ENCODE measurements at places on chromosomes 16 and 17. TPM values are rescaled to one million over a fixed set of nuclear protein-coding genes. Genes with fewer than 3 reads are reported as not detected.

- DNase-seq, result no peak
These were observed 103.9 kb downstream of the OR1D5 start for GRCh38 chr17:2959371-2960130.

DNA sequence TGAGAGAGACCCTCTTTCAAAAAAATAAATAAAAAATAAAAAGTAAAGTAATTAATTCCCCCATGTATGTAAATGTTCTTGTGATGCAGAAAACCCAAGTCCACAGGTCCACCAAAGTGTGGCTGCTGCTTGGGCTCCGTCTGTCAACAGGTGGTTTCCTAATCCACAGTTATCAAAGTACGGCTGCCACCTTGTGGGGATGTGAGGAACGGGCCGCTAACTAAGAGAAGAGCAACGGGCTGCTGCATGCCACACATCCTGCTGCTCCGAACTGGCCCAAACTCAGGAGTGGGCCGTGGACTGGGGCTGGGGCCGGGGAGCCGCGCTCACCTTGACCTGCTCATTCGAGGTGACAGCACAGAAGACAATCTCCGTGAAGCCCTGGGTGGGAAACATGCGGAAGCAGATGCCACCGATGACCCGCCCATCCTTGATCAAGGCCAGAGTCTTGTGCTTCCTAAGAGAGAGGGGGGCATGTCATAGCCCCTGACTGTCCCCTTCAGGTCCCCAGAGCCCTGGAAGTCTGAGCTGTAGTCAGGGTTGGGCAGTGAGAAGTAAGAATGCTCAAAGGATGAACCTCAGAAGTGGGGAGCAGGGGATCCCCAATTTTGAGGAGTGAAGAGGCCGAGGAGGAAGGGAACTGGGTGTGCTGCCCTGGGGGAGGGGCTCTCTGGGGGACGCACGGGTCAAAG, 4.3 kb downstream of the KAT2A start:
- DNase-seq, result peak; percentile 77

DNA sequence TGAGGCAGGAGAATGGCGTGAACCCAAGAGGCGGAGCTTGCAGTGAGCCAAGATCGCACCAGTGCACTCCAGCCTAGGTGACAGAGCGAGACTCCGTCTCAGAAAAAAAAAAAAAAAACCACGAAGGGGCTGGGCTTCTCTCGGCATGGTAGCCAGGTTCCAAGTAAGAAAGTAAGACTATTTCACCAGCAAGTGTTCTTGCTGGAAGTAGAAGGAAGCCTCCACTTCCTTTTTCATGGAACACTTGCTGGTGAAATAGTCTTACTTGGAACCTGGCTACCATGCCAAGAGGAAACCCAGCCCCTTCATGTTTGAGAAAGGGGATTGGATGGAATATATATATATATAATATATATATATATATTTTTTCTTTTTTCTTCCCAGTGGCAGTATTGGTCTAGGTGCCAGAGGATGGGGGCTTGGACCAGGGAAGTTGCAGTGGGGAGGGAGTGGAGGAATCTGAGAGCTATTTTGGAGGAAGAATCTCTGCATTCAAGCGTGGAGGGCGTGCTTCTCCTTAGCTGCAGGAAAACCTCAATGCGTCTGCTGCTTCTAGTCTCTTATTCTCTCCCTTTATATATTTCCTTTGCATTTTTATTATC, 7.2 kb upstream of the N4BP1 start:
- no peak for DNase-seq

DNA sequence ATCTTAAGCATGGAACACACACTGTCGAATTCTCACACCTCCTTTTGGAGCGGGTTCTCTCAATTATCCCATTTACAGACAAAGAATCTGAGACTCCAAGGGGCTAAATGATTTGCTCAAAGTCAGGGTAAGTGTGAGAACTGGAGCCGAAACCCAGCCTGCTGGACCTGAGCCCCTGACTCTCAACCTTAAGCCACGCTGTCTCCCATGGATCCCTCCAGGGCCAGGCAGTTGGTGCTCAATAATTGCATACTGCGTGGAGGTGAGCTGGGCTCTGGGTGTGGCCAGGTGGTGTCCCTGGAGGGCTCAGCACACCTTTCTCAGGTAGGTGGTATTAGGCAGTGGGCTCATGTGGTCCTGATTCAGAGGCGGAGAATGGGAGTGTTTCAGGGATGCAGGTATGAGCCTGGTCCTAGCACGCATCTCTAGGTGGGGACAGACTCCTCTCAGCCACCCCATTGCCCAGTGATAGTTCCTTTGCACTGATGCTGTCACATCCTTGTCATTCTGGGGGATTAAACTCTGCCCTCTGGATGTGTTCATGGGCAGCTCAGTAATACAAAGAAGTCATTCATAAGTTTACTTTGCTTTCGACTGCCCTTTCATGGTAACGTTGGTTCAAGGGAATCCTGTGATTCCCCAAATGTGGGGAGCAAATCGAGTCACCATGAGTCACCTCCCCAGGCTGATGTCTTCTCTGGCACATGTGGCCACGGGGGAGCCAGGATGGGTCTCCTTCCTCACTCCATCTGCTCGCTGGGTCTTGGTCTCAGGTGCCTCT, 399.5 kb upstream of the TNRC6C start:
- no peak for DNase-seq

- DNase-seq, result no peak
These were observed at the start of gene DERL2 for GRCh38 chr17:5485270-5486205. TSS of gene DERL2 (minus strand) at chr17:5486178. CDS start at chr17:5486161, 17 bp downstream.

- DNase-seq, result no peak
These were observed 1.5 kb downstream of the MGAT5B start for GRCh38 chr17:76869496-76870376.

- DNase-seq, result no peak
These were observed 4.2 kb downstream of the SLX4 start for GRCh38 chr16:3607161-3607560.

GRCh38 chr17:79934653-79934970, 95.4 kb upstream of the CBX4 start:
- DNase-seq, result no peak

GRCh38 chr17:57976594-57976993, 11.5 kb downstream of the VEZF1 start:
- DNase-seq, result no peak

DNA sequence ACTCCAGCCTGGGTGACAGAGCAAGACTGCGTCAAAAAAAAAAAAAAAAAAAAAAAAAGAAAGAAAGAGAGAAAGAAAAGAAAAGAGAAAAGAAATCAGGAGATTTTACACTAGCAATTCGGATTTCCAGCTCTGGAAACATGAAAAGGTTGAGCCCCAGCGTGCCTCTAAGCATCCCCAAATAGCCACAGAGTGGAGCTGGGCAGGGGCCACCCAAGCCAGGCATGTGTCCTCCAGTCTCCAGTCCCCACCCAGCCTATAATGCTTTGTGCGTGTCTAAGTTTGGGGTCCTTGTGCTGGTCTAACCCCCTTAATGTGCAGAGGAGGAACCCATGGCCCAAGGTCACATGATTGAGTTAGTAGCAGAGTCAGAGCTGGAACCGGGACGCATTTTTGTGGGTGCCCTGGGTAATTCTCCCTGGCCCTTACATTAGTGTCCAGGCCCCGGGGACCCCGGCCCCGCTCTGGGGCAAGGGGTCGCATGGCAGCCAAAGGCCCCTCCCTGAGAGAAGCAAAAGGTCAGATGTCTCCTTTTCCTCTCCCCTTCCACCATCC, 19.9 kb downstream of the ADAM11 start:
- no peak for DNase-seq

- DNase-seq, result no peak
These were observed 173.8 kb downstream of the C16orf78 start for GRCh38 chr16:49547448-49547847.

DNA sequence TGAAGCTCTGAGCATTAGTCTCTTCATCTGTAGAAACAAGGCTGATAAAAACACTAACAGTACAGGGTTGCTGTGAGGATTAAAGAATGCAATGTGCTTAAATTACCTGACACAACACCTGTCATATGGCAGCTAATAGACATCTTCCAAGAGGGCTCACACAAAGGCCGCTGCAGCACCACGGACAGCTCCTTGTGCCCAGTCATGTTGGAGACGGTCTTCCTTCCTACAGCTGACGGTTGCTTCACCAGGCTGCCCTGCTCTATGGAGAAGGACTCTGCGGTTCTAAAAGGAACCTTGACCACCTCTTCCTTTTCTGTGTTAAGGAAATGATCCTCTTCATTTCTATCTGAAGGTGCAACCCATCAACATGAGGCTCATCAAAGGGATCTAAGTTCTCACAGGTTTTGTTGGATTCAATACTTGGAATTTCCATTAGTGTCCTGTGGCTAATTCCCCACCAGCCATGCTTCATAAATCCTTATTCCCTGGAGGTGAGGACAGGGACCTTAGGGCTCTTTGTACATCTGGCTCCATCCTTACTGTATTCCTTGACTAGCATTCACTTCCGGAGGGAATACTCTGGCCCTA, 138.9 kb upstream of the CES5A start:
- peak; percentile 68 for DNase-seq

GRCh38 chr17:45646288-45646988, 137.7 kb upstream of the CRHR1 start:
- no peak for DNase-seq

DNA sequence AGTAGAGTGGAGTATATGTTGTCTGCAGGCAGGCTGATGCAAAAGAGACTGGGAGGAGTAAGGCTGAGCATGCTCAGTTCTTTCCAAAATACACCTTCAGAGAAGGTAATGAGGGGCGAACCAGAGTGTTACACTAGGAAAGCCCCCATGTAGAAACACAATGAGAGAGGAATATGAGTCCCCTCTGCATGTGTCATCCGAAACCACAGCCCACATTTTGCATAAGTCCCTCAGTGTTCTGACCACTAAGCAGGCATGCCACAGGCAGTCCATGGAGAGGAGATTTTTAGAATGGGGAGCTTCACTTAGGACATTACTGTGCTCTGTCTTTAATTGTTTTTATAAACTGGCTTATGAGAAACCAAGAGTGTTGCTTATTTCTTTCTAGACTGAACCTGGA, 32.0 kb downstream of the SLC6A2 start:
- DNase-seq, result no peak

GRCh38 chr17:75645501-75645888, 12.3 kb downstream of the SMIM5 start:
- DNase-seq, result no peak

GRCh38 chr17:29347831-29348629, 42.1 kb upstream of the TAOK1 start:
- DNase-seq, result no peak

GRCh38 chr16:50588276-50588675, 40.1 kb downstream of the NKD1 start:
- DNase-seq, result no peak

DNA sequence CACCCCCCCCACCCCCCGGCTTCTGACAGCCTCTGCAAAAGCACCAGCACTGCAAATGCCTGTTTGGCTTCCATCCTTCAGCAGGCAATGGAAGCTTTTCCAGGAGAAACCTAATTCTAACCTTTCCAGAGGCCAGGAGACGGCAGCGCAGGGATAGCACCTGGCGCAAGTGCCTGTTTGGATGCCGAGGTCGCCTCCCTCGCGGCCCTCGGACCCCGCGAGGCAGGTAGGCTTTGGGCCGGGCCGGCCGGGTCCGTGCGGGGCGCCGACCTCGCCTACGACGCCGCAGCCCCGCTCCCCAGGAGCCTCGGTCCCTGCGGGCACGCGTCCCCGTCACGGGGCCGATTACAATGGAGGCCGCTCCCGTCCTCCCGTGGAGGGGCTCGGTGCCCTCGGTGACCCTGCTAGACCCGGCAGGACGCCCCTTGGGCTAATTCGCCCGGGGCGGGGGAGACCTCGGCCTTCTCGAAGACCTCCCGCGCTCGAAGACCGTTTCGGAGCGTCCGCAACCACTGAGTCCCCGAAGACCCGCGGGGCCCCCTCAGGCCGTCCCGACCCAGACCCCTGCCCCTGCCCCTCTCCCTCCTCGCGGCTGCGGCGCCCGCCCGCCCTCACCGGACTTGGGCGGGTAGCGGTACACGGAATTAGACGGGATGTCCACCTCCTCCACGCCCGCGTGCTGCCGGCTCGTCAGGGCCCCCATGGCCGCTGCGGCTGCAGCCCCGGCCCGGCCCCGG, 587 bp downstream of the RNF157 start:
- no peak for DNase-seq

DNA sequence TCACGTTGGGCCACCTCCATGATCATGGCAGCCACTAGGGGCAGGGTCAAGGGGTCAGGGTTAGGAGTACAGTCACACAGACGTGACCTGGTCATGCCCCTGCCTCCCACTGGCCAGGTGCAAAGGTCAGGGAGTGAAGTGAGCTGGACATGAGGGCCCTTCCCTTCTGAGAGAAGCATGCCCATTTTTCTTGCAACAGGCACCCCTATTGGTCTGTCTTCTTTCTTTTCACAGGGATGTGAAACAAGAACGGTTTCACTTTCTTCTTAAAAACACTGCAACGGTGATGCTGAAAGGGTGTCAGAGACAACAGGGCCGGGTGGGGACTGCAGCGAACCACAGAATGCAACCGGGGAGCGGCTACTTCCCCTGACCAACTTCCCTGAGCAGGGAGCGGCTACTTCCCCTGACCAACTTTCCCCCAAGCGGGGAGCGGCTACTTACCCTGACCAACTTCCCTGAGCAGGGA, 52.1 kb upstream of the DOC2B start:
- no peak for DNase-seq

- DNase-seq, result no peak
These were observed 131.4 kb downstream of the WWOX start for GRCh38 chr16:78230832-78231231.

DNA sequence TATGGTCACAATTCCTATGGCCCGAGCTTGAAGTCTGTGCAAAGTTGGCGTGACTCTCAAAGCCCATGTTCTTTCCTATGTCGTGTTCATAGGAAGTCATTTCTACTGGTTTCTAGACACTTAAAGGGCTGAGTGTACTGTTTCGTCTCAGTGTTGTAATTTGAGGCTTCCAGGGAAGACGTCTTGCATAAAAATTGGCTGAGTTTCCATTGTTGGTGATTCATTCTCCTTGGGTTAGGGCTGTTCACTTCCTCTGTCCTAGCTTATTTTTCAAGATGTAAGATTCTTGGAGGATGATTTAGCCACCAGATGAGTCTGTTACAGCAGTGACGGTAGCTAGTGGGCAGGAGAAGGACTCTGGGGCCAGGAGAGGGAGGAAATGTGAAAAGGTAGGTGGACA, 43.1 kb downstream of the PIK3R5 start:
- no peak for DNase-seq

DNA sequence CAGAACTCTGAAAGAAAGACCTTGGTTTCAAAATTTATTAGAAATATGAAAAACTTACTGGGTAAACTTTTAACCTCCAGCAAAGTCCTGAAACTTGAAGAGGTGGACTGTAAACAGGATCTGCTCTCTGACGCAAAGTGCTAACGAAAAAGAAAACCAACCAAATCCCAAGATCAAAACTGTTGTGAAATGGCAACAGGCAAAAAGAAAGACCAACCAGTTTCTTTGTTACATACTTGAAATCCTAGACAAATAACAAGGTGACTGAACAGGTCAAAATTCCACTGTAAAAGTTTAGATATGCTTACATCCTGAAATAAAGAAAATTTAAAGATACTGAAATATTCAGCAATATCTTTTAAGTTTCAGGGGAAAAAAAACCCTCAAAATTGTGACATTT, 44.2 kb downstream of the TRIM37 start:
- DNase-seq, result no peak

CDH13 gene
- 1.1 TPM for total RNA-seq

HNF1B gene
- not detected for total RNA-seq

ASGR1 gene
- 11.2 TPM for total RNA-seq

NRN1L gene
- 1.0 TPM for total RNA-seq

SLC38A8 gene
- total RNA-seq, result not detected

RAB26 gene
- total RNA-seq, result 0.64 TPM

MBTD1 gene
- total RNA-seq, result 32.9 TPM

SETD1A gene
- 33.4 TPM for total RNA-seq

CCT6B gene
- 2.5 TPM for total RNA-seq

CD300H gene
- total RNA-seq, result not detected

TBC1D3I gene
- total RNA-seq, result 0.96 TPM

MT1A gene
- not detected for total RNA-seq

Data from neural crest cell (in vitro differentiated cells).